Lung (tissue), 17 donors: ENCODE measurements at places on chromosomes 16 and 17.
A peak's percentile ranks its signal among the peaks of the same experiment; 100 is the strongest.

GRCh38 chr17:50133028-50133768 lies 3.2 kb upstream of the SAMD14 start:
- DNase-seq = no peak

DNA sequence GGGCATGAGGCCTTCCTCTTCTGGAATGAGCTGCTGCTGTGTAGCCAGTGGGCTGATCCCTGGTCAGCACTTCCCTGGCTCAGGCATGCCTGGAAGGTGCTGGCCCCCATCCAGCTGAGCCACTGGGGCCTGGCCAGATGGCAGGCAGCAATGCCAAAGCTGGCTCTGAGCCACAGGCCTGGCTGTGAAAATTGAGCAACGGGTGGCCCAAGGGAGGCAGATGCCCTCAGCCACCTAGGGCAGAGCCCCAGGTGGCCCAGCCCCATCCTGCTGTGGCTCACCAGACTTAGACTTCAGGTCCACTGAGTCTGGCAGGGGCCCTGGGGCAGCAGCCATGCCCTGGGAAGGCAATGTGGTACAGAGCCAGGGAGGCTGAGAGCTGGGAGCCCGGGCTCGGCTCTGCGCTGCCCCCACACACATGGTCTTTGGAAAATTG lies 8.5 kb upstream of the CRHR1 start:
- DNase-seq = no peak

DNA sequence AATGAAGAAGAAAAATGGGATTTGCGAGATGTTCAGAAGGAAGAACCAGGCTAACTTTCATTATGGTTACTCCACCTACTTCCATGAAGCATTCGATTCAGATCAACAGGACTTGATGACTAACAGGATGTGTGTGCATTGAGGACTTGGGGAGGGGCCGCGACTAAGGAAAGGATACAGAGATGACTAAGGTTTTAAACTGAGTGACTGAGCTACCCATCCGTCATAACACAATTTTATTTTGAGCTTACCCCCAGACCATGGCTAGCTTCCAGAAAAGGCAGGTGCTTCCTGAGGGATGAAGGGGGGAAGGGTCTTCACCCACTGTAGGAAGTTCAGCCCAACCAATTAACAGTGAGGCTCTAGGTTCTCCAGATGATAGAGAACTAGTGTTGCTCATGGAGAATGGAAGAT lies 2.5 kb upstream of the CDYL2 start:
- DNase-seq = peak; percentile 36

DNA sequence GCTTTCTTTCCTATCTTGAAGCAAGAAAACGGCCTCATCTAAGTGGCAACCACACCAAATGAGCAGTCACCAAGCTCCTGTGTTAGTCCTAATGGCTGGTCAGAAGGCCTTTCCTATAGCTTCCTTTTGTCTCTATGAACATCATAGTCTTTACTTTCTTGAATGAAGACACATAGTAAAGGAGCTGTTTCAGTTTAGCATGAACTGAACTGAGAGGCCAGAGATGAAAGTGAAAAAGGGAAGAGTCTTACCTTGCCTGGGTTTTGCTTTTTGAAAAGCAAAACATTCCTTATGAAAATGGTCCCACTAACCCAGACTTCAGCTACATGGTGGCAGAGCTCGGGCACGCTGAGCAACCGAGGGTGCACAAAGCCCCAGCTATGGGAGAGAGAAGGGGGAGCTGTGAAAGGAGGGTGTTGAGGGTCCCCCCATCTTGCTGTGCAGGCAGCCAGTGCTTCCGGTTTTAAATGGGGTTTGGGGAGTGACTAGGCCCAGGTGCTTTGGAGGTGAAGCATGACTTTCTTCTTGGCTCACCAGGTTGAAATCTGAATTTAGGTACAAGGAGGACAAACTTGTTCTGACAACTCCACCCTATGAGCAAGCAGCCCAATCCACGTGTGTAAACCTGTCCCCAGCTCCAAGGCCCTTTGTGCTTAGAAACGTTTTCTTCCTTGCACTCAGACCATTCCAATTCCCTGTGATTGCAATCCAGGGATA lies 9.1 kb upstream of the PSMC3IP start:
- DNase-seq = no peak

- DNase-seq = no peak
Measured at GRCh38 chr17:75335315-75335714, 46.1 kb upstream of the SLC25A19 start.

GRCh38 chr16:49620869-49621240 lies 235.1 kb downstream of the ZNF423 start:
- DNase-seq = no peak

DNA sequence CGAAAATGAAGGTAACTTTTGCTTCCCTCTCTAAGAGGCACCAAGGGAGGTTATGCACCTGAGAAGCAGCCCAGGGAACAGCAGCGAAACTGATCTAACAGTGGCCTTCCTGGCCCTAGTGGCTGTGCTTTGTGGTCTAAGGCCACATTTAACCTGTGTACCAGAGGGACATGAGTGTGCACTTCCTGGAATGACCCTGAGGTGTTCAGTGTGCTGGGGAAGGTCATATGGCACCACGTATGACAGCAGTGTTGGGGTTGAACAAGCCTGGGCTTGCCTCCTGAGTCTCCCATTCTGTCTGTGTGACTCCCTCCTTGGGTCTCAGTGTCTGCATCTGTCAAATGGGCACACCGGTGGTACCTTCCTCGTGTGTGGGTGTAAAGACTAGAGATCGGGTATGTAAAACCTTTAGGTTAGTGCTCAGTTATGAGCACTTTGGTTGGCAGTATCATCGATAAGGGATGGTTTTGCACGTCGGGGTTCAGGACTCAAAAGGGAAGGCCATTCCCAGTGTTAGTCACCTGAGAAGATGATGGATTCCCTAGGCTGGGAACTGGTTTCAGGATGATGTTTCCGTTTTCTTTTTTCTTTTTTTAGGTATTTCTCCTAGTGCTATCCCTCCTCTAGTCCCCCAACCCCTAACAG lies 31.9 kb downstream of the PLCG2 start:
- no peak for DNase-seq

- no peak for DNase-seq
Measured at GRCh38 chr17:67624886-67625656, 92.7 kb upstream of the NOL11 start.

- DNase-seq = no peak
Measured at GRCh38 chr17:27209316-27209715, 84.6 kb upstream of the WSB1 start.

GRCh38 chr17:18988546-18989173 lies 15.9 kb downstream of the FAM83G start:
- DNase-seq = no peak

GRCh38 chr17:77489893-77490255 lies 349.1 kb downstream of the SEC14L1 start:
- no peak for DNase-seq

DNA sequence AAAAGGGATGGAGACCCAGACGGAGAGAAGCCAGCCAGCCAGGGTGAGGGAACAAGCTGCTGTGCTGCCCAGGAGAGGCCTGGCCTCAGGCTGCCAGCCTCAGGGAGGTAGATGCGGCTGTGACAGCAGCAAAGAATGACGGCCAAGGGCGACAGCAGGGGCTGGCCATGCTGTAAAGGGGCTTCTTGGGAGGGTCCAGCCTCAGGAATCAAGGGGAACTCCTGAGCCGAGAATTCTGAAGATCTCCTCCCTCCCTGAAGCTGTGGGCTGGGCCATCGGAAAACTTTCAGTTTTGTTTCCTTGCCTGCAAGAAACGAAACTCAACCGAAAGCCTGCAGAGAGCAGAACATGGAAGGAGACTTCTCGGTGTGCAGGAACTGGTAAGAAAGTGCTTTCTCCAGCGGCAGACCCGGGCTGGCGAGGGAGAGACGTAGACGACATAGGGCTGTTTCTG lies at the start of gene XAF1:
XAF1 (plus strand) TSS at position 316 of the 454 bp plus-strand sequence; CDS start at position 349, 33 bp downstream.
- DNase-seq = peak; percentile 60

GRCh38 chr17:45093444-45094110 lies 32.5 kb downstream of the NMT1 start:
- DNase-seq = no peak

DNA sequence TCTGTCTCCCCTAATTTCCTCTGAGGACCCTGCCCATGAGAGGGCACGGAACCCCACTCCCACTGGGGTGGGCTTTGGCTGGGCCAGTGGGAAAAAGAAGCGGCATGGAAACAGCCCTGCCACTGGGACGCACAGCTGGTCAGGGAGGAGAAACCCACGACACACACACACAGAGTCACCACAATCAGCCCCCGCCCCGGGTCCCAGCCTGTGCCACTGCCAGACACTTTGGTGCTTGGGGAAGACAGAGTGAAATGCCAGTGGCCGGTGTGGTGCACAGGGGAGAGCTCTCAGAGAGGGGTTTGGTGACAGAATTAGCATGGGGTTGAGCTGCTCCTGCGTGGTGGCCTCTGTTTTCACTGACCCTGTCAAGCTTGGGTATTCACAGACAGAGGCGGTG lies 30.7 kb upstream of the RNPS1 start:
- no peak for DNase-seq

DNA sequence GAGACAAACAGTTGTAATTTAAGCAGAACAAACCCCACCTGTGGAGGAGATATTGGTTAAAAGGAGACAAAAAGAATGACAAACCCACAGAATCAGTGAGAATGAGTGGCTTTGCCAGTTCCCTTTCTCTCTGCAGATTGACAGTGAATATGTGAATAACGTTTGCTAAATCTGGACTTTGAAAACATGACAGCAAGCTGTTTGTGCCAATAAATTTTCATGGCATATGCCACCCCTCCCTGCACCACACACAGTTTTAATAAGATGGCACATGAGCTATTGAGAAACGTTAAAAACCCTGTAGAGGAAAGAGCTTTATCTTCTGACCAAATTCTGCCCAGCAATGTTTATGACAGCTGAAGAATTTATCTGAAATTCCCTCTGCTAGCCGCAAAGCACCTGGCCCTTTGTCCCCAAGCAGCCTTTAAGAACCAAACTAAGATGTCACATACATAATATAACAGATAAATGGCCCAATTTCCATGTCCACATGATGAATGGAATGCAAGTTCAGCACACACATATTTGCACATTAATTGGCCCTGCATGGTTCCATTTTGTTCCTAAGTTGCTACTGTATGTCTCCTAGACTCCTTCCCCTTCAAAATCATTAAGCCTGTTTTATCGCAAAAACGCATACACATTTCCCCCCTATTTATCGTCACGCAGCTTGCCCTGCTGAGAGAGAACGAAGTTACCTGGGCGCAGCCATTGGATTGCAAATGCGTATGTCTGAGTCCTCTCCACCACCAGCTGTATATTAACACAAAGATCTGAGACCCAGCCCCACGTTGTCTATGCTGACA lies 773.5 kb upstream of the EEF2KMT start:
- no peak for DNase-seq

GRCh38 chr17:71032746-71033273 lies 863.5 kb downstream of the KCNJ2 start:
- no peak for DNase-seq

GRCh38 chr17:44269535-44270240 lies 1.8 kb upstream of the SLC4A1 start:
- no peak for DNase-seq

GRCh38 chr17:71970312-71970711 lies 150.5 kb upstream of the SOX9 start:
- DNase-seq = no peak

GRCh38 chr17:65774787-65775186 lies 213.3 kb upstream of the AXIN2 start:
- DNase-seq = peak; percentile 21

- no peak for DNase-seq
Measured at GRCh38 chr16:4366016-4366415, 5.6 kb upstream of the VASN start.

GRCh38 chr16:56212144-56212543 lies 20.9 kb downstream of the GNAO1 start:
- no peak for DNase-seq

GRCh38 chr17:76307299-76307965 lies 644 bp downstream of the QRICH2 start:
- no peak for DNase-seq

- DNase-seq = no peak
Measured at GRCh38 chr17:49966767-49967166, 2.2 kb upstream of the DLX4 start.

GRCh38 chr17:3012926-3013581 lies 50.4 kb downstream of the OR1D5 start:
- DNase-seq = peak; percentile 64

- DNase-seq = no peak
Measured at GRCh38 chr17:21029515-21029914, 13.3 kb downstream of the USP22 start.

DNA sequence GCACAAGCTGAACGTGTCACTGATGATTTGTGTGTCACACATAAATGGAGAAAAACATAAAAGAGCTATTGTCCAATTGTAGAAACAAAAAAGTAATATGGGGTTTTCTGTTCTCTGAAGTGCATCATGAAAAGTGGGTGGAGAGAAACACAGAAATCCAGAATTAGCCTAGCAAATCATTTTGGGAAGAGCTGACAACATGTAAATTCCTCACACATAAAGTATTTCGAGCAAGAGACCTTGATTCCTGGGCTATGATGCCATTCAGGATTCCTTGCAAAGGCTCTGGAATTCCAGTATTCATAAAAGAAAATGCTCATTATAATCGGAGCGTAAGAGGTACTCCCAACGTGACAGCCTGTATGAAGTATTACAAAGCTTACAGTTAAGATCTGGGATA lies 1.1 kb downstream of the DCUN1D3 start:
- no peak for DNase-seq

GRCh38 chr16:78796221-78796866 lies 696.9 kb downstream of the WWOX start:
- peak; percentile 87 for DNase-seq

DNA sequence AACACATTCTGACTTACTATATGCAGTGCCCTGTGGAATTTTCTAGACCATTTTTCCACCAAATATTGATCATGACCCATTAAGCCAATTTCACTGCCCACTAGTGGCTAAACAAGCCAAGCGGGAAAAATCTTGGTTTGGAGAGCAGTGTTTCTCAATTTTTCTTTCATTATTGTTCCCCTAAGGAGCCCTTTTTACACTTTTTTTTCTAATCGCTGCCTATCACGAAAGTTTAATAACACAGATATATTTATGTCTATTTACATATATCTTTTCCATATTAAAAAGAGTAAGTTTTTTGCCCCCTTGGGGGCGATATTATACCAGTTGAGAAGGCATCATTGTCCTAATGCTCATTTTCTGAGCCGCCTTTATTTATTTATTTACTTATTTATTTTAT lies 10.8 kb upstream of the TLCD3B start:
- DNase-seq = no peak

DNA sequence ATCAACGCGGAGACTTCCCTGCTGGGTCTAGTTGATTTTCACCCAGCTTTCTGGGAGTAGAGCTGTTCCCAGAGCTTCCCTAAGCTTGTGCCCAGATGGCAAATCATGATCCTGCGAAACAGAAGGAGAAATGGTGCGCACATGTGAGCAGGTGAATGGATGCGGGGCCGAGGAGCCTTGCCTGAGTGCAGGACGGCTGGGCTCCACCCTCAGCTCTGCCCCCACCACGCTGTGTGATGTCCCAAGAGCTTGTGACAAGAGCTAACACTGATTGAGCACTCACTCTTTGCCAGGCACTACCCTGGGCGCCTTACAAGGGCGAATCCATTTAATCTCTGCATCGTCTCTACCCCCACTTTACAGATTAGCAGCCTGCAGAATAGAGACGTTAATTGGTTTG lies 162.7 kb upstream of the RPL38 start:
- DNase-seq = no peak
